ENCODE measurements at places on chromosomes 2 and 18.
A peak's percentile ranks its signal among the peaks of the same experiment; 100 is the strongest.

GRCh38 chr2:208671284-208671683, 264.7 kb downstream of the PTH2R start:
- DNase-seq = no peak

GRCh38 chr2:143282684-143283083, 153.5 kb downstream of the ARHGAP15 start:
- DNase-seq = no peak

- DNase-seq = no peak
These were observed 75.0 kb downstream of the OSBPL1A start for GRCh38 chr18:24322584-24323136.

- no peak for DNase-seq
These were observed 46.8 kb downstream of the ATOH8 start for GRCh38 chr2:85800586-85800985.

GRCh38 chr18:51654488-51655326, 457.2 kb upstream of the MEX3C start:
- no peak for DNase-seq

GRCh38 chr2:46490521-46491141, 11.3 kb downstream of the TMEM247 start:
- no peak for DNase-seq

- DNase-seq = no peak
These were observed 8.4 kb downstream of the TGIF1 start for GRCh38 chr18:3458378-3458777.

- DNase-seq = no peak
These were observed 1257.0 kb upstream of the GYPC start for GRCh38 chr2:125398738-125399524.

- DNase-seq = no peak
These were observed 220.3 kb downstream of the ANAPC1 start for GRCh38 chr2:111663471-111664274.

DNA sequence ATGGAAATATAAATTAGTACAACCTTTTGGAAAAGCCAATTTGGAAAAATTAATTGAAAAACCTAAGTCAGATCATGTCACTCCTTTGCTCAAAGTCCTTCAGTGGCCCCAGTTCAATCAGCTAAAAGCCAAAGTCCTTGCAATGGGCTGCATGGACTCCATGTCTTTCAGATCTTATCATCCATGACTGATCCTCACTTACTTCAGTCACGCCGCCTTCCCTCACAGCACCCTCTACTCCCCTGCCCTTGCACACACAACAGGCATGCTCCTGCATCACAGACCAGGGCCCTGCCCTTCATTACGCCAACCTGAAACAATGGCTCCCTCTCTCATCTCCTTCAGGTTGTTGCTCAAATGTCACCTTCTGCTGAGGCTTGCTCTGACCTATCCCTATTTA, 15.6 kb downstream of the KANSL3 start:
- no peak for DNase-seq

DNA sequence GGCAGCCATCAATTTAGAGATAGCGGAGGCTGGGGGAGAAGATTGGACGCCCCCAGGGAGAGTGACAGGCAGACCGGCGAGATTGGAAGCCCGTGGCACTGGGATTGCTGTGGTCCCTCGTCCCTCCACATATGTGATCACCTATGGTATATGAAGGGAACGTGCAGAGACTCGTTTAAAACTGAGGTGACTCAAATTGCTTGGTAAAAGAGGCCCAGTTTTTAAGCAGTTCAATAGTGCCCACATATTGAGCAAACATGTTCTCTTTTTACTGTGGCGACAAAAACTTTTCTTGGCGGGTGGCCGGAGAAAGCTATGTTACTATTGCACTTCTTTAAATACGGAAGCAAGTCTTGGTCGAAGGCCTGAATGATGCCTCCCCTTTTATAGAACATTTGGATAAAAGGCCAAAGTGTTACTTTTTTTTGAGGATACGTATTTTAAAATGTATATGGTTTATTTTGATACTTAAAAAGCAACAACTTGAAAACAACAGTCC, 9.1 kb downstream of the B3GNT2 start:
- DNase-seq = no peak

GRCh38 chr2:1024981-1025380, 74.3 kb downstream of the SNTG2 start:
- DNase-seq = no peak

- no peak for DNase-seq
These were observed 242.0 kb downstream of the DPP10 start for GRCh38 chr2:114684403-114684802.

DNA sequence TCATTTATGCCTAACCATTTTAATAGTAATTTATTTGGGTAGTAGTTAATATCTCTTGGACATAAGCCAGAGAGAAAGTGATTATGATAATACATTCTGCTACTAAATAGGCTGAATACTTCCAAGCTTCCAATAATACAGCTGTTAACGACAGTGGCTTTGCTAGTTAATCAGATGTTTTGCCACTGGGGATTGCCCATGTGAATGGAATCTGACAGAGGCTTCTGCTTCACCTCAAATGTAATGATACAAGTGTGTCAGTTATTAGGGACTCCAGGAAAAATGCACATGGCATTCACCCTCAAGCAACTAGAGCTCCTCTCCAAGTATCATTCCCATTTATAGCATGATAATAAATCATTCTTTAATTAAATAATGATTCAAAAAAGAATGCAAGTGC, 185.0 kb upstream of the TMEFF2 start:
- DNase-seq = no peak

DNA sequence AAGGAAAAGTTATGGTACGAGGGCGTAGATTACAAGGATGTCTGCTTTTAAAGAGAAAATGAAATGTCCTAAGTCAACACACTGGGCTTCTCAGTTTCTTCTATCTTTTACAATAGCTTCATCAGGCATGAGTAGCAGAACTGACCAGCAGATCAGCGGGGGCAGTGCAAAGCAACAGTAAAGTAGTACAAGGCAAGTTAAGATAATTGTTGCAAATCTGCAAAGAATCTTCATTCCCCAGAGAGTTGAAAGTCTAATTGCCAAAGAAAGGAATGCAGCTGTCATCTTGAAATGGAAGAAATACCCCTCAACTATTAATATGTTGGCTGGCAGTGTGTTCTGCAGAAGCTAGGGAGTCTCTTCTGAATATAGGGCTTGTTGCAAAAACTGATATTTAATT, 60.2 kb upstream of the SLC39A10 start:
- no peak for DNase-seq

- no peak for DNase-seq
These were observed 180.8 kb upstream of the ATP5MC3 start for GRCh38 chr2:175362331-175362730.

GRCh38 chr18:73942081-73942625, 205.5 kb downstream of the FBXO15 start:
- DNase-seq = peak; percentile 95

- no peak for DNase-seq
These were observed 74.7 kb downstream of the ZEB2 start for GRCh38 chr2:144445196-144445595.

- no peak for DNase-seq
These were observed 96.9 kb downstream of the GYPC start for GRCh38 chr2:126752876-126753275.

DNA sequence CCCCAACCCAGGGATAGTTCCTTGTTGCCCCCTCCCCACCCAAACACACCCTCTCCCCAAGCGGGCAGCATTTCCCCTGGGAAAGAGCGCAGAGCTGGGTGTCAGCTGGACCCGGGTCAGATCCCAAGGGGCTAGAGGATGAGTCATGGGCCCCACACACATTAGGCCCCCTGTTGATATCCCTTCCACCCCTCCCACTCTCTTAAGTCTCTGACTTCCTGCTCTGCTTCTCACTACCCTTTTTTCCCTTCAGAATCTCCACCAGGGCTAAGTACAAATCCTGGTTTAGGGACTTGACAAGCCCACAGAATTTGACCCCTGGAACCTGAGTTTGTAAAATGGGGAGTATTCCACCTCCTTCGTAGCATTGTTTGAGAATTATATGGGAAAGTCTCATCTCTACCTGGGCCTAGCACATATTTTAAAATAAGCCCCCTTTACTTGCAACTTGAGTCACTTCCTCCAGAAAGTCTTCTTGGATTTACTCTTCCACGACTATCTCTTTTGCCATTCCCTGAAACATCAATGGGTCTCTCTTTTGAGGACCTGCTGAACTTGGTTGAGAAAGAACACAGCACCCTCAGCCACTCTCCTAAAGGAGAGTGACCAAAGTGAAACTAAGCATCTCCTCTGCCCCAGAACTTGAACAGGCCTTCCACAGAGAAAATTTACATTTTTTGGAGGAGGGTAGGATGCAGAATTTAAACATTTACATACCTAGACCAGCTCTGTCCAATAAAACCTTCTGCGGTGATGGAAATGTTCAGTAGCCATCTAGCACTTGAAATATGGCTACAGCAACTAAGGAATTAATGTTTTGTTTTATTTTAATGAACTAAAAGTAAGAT, 4.7 kb downstream of the RTKN start:
- no peak for DNase-seq

DNA sequence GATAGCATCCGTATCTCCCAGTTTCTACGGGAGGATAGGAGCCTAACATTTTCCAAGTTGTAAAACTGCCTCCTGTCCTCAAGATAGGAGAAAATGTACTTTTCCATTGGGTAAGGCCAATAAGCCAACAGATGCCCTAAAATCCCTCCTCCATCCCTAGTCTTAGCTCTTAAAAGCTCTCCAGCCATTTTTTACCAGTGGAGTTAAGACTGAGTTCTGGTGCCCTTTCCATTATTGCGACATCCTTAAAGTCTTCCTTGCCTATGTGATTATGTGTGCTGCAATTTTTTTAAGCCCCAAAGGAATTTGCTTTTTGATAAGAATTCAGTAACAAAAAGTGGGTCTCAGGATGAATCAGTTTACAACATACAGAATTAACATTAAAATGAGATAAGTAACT, 33.0 kb downstream of the LINC00305 start:
- no peak for DNase-seq

GRCh38 chr2:167652401-167652800, 595.0 kb downstream of the STK39 start:
- DNase-seq = no peak

- DNase-seq = no peak
These were observed 57.5 kb downstream of the PIAS2 start for GRCh38 chr18:46859855-46860254.

- no peak for DNase-seq
These were observed 145.4 kb upstream of the PIK3C3 start for GRCh38 chr18:41809652-41810051.

GRCh38 chr2:236774171-236774570, 204.5 kb downstream of the ACKR3 start:
- no peak for DNase-seq

GRCh38 chr2:99936065-99936464, 206.3 kb downstream of the AFF3 start:
- no peak for DNase-seq

DNA sequence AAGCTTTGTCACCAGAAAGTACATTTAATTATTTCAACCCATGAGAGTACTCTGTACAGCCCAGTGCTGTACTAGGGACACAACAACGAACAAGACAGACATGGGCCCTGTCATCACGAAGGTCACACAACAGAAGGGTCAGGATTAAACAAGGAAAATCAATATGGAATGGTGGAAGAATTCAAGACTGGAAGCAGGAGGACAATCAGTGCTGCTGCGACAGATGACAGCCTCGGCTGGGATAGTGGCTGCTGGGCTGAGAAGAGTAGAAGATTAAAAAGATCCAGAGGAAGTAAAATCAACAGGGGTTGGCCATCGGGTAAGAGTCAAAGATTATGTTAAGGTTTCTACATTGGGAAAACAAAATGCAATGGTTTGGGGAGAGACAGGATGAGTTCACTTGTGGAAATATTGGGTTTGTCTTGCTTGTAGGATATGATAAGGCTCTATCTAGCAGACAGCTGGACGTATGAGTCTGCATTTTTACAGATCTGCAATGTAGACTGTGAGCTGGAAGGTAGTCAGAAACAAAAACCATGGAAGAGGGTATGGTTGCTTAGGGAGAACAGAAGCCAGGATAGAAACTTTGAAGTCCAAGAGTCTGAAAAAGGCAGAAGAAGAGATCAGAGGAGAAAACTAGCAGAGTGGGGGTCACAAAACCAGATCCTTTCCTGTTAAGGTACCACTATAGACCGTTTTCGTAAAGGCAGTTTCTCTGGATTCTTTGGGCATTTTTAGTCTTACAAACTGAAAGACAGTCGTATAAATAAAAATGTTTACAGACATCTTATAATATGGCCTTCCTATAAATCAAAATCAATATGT, 84.1 kb downstream of the PRELID3A start:
- DNase-seq = no peak

- no peak for DNase-seq
These were observed 10.6 kb downstream of the EMX1 start for GRCh38 chr2:72927619-72928550.

GRCh38 chr18:59900222-59901128, 679 bp downstream of the PMAIP1 start:
- DNase-seq = peak; percentile 12

DNA sequence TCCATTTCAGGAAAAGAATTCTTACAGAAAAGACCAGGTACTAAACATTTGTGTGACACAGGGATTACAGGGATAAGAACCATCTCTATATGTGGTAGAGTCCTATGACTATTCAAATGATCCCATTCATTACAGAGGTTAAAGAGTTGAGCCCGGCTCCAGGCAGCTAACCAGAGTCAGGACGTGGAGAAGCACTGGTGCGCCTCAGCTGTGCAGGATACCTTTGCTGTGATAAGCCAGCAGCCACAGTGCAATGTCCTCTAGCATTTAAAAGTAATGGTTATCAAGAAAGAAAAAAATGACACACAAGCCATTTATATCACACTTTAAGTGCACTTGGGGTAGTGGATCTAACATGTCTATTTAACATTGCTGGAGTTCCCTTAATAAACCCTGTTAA, 17.3 kb downstream of the BUB1 start:
- DNase-seq = no peak

- DNase-seq = no peak
These were observed 11.9 kb downstream of the GNLY start for GRCh38 chr2:85706063-85706462.

GRCh38 chr2:231941673-231942072, 15.5 kb upstream of the NPPC start:
- DNase-seq = no peak

- no peak for DNase-seq
These were observed 86.4 kb upstream of the MCFD2 start for GRCh38 chr2:47002031-47002430.

DNA sequence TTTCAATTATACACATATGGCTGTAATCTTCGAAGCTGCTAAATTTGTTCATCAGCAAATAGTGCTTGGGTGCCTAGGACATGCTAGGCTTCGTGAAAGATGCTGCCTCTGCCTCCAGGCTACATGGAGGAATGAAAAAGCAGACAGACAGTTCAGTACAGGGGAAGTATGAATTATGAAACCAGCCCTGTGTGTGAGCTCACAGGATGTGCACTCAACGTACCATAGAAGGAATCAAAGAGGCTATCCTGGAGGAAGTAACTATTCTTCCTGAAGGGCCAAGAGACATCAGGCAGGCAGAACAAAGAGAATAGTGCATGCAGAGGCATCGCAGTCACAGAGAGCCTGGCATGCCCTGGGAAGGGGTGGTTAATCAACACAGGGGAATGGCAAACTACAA, 61.4 kb downstream of the DYM start:
- no peak for DNase-seq

Data from DMS153 (cell line).